ENCODE measurements at places on chromosomes 7 and 10. TPM values are rescaled to one million over a fixed set of nuclear protein-coding genes. Genes with fewer than 3 reads are reported as not detected.

The ANXA8 gene
- not detected for total RNA-seq

The SPDYE6 gene
- total RNA-seq = not detected

The CYP51A1 gene
- total RNA-seq = 15.2 TPM

GRCh38 chr7:127899411-127899810 is 131.8 kb downstream of the LRRC4 start:
- H3K4me3 ChIP-seq = no peak overlapping the region
- no peaks in the 10 kb centered on the region for H3K4me1 ChIP-seq

DNA sequence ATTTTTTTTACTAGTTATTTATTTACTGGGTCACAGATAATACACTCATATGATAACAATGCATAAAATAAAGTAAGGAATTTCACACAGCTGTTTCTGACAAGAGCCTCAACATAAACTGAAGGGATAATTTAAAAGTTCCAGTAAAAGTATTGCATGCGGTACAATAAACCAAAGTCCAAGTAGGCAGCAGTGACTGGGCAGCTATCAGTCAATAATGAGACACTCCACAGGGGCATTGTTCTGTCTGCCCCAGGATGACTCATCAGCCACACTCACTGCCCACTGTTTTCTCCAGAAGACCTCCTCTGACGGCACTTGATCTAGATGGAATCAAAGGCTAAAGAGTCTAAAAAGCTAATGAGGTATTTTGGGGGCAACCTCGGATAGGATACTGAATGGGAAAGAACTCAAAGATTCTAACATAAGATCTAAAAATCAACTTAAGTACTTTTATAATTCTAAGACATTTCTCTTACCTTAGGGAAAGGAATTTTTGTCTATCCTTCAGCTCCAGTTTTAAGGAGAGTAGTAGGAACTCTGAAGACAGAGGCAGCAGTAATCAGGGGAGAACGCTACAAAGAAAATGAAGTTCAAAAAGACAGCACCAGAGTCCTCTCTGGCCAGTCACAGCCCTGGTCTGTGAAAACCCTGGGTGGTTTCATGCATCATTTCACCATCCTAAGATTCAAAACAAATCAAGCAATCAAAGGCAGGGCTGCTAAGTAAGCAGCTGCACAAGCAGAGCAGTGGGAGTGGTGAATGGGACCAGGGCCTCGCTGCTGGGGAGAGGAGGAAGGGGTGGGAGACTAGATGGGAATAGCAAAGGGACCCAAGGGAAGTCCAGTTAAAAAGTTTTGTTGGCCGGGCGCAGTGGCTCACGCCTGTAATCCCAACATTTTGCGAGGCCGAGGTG is 175.1 kb downstream of the AVL9 start:
- H3K27ac ChIP-seq = no peak overlapping the region
- H3K27me3 ChIP-seq = no peaks in the 10 kb centered on the region
- H3K36me3 ChIP-seq = no peaks in the 10 kb centered on the region
- DNase-seq = no peak
- no peaks in the 10 kb centered on the region for H3K4me1 ChIP-seq

DNA sequence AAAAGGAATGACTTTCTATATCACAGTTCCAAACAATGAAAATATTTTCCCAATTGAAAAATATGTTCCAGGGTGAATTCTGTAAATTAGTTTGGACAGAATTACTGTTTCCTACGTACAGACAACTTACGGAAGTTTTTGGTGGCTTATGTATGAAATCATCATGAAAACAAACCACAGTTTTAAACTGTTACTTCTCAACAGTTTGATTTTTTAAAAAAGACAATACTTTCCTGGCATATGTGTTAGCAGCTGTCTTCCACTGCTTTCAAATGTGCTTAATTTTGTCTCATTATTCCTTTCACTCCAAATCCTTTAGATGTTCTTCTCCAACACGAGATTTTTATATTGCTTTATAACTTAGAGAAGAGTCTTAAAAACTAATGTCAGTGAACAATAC is 56.2 kb downstream of the SEMA3A start:
- no peaks in the 10 kb centered on the region for H3K27me3 ChIP-seq
- no peak overlapping the region for H3K4me3 ChIP-seq
- H3K36me3 ChIP-seq = no peaks in the 10 kb centered on the region
- no peak for DNase-seq

DNA sequence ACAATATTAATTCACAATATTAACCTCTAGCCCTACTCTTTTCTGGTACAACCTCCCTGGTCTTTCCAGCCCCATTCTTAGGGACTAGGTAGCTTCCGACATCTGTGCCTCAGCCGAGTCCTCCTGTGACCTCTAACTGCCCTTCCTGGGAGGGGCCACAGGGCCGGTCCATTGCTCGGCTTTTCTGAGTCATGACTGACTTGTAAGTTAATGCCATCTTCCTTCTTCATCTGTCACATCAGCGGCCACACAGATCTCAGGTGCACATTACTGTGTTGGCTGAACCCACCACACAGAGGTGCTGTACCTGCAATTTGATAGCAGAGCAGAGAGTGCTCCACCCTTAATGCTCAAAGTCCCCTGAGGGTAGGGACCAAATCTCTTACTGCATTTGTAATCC is 4.1 kb upstream of the CPA4 start:
- no peaks in the 10 kb centered on the region for H3K27me3 ChIP-seq
- DNase-seq = no peak
- H3K4me3 ChIP-seq = no peak overlapping the region
- no peak overlapping the region for H3K27ac ChIP-seq
- H3K4me1 ChIP-seq = no peaks in the 10 kb centered on the region

GRCh38 chr7:158309868-158310763 is 277.5 kb downstream of the PTPRN2 start:
- H3K36me3 ChIP-seq = no peaks in the 10 kb centered on the region
- H3K4me1 ChIP-seq = no peaks in the 10 kb centered on the region
- H3K4me3 ChIP-seq = no peak overlapping the region

DNA sequence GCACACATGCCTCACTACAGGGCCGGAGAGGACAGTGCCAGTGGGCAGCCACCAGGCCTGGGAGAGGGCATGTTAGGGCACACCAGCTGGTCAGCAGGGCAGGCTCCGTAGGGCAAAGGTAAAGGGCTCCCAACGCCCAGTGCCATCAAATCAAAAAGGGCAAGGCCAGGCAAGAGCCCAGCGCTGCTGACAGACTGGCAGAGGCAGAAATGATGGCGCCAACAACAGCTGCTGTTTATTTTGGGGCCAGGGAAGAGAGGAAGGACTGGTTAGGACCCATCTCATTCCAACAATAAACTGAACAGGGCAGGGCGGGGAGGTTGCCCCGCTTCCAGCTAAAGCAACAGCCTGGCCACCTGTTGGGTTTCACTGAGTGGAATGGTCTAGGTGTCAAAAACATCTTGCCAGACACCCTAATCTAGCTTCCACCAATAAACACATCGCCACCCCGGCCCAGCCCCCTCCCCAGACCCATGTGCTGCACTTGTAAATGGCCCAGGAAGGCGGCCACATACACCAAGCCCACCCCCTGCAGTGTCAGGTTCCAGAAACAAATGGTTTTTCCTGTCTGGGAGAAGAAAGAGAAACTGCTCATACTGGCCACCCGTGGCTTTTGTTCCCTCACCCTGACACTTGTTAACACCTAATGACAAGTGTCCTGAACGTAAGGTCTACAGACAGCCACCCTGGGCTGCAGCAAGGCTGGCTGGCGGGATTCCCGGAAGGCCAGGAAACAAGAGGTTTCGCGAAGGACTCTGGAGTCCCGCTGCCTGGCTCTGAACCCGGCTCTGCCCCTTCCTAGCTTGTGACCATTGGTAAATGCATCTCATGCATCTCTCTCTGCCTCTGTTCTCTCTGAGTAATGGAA is 15.3 kb downstream of the SH3PXD2A start:
- no peaks in the 10 kb centered on the region for H3K4me1 ChIP-seq
- DNase-seq = no peak
- no peaks in the 10 kb centered on the region for H3K27me3 ChIP-seq
- H3K27ac ChIP-seq = no peak overlapping the region
- no peak overlapping the region for H3K4me3 ChIP-seq

- no peaks in the 10 kb centered on the region for H3K4me1 ChIP-seq
- H3K36me3 ChIP-seq = no peaks in the 10 kb centered on the region
- H3K4me3 ChIP-seq = no peak overlapping the region
- H3K27ac ChIP-seq = no peak overlapping the region
- no peaks in the 10 kb centered on the region for H3K27me3 ChIP-seq
Observed at GRCh38 chr7:15016766-15017165, 114.2 kb upstream of the DGKB start.

DNA sequence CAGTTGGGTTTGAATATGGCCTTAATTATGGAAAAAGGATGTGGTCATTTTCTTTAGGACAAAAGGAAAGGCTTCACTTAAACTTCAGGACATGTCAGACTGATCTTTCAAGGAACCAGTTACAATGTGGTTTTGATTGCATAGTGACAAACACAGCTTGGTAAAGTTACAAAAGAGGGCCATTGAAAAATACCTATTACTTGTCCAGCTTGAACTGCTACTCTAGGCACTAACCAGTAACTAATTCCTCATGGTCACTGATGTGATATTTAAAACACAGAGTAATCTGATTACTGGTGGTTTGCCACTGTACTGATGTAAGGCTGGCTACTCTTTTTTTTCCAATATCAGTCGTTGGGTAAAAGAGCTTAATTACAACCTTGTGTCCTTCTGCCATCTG is 22.6 kb downstream of the TES start:
- no peak overlapping the region for H3K4me3 ChIP-seq
- peaks cover 12% of the 10 kb centered on the region for H3K36me3 ChIP-seq
- H3K4me1 ChIP-seq = peaks cover 79% of the 10 kb centered on the region
- DNase-seq = no peak

- no peaks in the 10 kb centered on the region for H3K27me3 ChIP-seq
- H3K36me3 ChIP-seq = no peaks in the 10 kb centered on the region
- DNase-seq = no peak
- no peak overlapping the region for H3K4me3 ChIP-seq
- H3K4me1 ChIP-seq = no peaks in the 10 kb centered on the region
Observed at GRCh38 chr10:124228471-124228870, 135.1 kb upstream of the CHST15 start.

GRCh38 chr7:77318019-77318418 is 98.1 kb downstream of the GSAP start:
- no peaks in the 10 kb centered on the region for H3K4me1 ChIP-seq
- no peaks in the 10 kb centered on the region for H3K27me3 ChIP-seq
- no peak overlapping the region for H3K27ac ChIP-seq
- no peak for DNase-seq

GRCh38 chr7:134920026-134920753 is 66.1 kb upstream of the AGBL3 start:
- H3K36me3 ChIP-seq = no peaks in the 10 kb centered on the region
- no peak overlapping the region for H3K4me3 ChIP-seq
- H3K4me1 ChIP-seq = no peaks in the 10 kb centered on the region
- no peak overlapping the region for H3K27ac ChIP-seq
- no peak for DNase-seq
- no peaks in the 10 kb centered on the region for H3K27me3 ChIP-seq
